ENCODE measurements at places on chromosomes 3 and 15.

- DNase-seq, result no peak
Measured at GRCh38 chr3:156685752-156686151, 11.4 kb downstream of the TIPARP start.

DNA sequence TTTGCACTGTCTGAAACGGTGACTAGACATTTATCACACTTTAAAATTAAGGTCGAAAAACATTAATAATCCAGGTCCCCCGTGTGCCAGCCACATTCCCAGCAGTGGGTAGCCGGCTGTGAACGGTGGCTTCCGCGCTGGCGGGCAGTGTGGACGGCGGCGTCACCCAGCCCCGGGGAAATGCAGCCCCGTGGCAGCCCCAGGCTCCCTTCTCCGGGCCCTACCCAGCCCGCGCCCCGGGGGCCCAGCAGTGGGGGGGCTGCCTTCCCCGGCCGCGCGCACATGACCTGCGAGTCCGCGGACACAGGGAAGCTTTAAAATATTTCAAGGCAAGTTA is 25.3 kb downstream of the GABRA5 start:
- DNase-seq, result no peak

- DNase-seq, result peak; percentile 97
Measured at GRCh38 chr3:190183121-190183520, 62.4 kb upstream of the P3H2 start.

- DNase-seq, result no peak
Measured at GRCh38 chr15:30059771-30060170, 23.0 kb upstream of the GOLGA8J start.

DNA sequence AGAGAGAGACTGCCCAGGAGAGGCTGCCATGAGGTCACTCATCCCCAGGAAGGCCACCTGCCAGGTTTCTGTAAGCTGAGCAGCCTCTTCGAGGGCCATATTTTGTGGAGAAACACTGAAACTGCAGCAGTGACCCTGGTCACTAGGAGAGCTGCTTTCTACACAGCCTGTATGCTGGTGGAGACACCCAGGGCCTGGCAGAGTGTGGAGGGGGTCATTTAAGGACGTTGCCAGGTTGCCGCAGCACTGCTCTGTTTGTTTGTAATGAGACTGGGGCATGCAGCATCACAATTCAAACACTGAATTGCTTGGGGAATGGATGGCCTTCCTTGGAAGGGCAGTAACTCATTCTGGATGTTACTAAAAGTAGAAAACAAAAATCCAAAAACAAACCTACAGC is 104.9 kb upstream of the TRIM42 start:
- DNase-seq, result no peak

DNA sequence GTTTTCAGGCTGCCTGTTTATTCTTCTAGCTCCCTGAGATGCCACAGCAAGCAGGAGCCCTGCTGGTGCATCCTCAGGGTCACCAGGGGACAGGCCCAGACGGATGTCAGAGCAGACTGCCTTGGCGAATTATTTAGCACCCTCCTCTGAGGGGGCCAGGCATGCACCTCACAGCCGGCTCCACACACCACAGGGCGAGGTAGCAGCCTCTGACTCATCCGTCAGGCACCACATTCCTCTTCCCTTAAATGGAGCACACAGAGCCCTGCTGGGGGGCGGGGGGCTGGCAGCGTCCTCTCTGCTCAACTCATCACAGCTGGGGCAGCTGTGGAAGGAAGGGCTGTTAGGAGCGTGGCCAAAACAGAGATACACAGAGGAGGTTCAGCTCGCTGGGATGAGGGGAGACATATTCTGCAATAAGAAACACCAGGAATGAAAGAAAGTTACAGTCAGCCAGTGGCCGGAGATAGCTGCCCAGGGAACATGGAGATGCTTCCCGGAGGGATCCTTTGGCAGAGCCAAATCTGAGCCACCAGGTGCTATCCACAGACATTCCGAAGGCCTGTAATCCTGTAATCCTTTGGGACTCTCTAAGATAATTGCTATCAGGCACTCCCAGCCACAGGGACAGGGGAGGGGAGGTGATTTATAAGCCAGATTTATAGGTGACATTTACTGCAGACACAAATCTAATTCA is 13.9 kb upstream of the PRICKLE2 start:
- DNase-seq, result peak; percentile 99

DNA sequence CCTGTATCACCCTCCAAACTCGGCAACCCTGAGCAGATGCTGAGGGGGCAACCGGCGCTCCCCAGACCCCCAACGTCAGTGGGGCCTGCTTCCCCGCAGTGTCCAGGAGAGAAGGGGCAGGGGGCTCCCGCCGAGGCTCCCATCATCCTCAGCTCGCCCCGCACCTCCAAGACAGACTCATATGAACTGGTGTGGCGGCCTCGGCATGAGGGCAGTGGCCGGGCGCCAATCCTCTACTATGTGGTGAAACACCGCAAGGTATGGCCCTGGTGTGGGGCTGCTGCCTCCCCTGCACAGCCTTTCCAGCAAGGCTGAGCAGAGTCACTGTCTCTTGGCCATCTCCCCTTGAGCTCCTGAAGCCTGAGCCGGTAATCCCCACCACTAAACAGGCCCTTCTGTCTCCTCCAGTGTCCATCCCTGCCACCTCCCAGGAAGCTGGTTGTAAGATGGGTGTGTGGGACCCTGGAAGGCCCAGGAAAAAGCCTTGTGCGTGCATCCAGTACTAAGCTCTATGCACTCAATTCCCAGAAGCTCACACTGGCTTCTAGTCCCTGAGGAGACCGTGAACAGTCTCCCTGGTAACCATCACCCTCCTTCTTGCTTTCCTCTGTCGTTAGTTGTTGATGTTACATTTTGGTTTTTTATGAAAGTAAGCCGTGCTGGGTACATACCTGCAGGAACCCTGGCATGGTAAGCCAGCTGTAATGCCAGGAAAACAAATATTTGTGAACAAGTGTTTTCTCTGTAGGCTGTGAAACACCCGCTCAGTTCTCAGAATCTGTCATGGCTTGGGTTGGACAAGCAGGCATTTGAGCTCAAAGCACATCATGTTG is 63.3 kb downstream of the BOC start:
- DNase-seq, result no peak

DNA sequence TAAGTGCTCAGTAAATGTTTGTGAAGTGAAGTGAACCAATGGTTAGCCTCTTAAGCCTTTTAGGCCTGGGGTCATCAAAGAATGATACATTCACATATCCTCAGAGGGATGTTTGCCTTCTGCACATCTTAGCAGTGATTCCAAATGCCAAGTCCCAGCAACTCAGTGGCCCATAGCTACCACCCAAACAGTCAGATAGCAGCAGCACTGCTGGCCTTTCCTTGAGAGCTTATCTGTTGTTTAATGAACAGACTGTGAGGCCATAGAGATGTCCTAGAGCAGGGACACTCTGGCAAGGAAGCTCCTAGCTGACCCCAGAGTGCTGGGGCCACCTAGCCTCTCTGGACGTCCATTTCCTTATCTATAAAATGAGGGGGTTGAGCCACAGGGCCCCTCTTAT is 86.8 kb downstream of the CYP19A1 start:
- no peak for DNase-seq

DNA sequence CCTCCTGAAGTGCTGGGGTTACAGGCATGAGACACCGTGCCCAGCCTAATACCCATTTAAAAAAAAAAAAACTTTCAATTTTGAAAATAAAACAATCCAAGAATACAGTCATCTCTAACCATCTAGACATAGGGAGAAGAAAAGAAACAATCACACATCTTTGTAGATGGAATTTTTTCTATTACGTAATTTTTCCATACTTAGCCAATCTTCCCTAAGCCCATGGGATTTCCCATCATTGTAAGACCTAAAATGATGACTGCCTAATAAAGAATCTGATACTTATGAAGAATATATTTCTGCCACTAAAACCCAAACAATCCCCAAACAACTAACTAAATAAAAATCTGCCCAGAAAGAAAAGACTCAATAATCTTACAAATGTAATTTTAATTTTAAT is 88.7 kb downstream of the CBLB start:
- peak; percentile 65 for DNase-seq

Data from EH (cell line).